ENCODE measurements at places on chromosomes 12 and 14. TPM values are rescaled to one million over a fixed set of nuclear protein-coding genes. Genes with fewer than 3 reads are reported as not detected.
A peak's percentile ranks its signal among the peaks of the same experiment; 100 is the strongest.

The RBMS2 gene
- 8.5 TPM for polyA plus RNA-seq

The MYH6 gene
- 0.13 TPM for polyA plus RNA-seq

The PTPRB gene
- 13.5 TPM for polyA plus RNA-seq

The CISTR gene
- polyA plus RNA-seq, result not detected

The BRMS1L gene
- polyA plus RNA-seq, result 9.0 TPM

The KCNJ8 gene
- 5.6 TPM for polyA plus RNA-seq

The CHURC1 gene
- polyA plus RNA-seq, result 41.0 TPM

The DIO3 gene
- polyA plus RNA-seq, result 0.17 TPM

DNA sequence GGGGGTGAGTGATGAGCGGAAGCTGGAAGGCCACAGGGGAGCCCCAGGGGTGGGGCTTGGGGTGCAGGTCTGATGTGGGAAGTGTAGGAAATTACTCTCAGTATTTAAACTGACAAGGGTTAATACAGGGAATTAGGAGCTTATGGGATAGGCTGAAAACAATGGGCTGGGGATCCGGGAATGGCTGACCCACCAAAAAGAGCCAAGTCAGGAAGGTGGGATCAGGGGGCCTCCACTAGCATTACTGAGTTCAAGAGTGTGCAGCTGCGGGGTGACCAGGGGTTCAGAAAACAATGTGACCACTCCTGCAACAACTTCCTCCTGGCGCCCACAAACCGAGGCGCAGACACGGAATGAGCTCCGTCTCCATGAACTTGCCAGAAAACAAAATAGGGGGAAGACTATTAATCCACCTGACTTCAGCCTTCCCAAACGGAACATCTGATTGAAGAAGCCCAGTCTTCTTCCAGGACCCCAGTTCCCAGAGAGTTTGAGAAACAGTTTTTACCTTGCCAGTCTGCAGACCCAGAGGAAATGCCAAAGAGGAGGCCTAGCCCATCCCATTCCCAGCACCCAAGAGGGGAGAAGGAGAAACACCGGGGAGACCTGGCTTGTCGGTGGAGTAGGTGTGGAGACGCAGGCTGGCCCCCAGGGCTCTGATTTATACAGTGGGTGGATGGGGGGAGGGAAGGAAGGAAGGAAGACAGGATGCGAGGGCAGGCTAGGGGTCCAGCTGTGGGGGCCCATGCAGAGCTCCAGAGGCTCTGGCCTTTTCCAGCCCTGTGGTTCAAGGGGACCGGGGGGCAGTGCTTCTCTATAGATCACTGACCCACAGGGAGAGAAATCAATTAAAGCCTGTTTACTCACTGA lies 16.5 kb upstream of the YY1 start:
- DNase-seq, result peak; percentile 54

- DNase-seq, result no peak
Observed at GRCh38 chr14:65142429-65142828, 40.1 kb upstream of the MAX start.

GRCh38 chr14:99808154-99808505 lies 14.9 kb downstream of the EML1 start:
- no peak for DNase-seq

GRCh38 chr12:16359512-16360491 lies 12.4 kb downstream of the MGST1 start:
- peak; percentile 36 for DNase-seq

DNA sequence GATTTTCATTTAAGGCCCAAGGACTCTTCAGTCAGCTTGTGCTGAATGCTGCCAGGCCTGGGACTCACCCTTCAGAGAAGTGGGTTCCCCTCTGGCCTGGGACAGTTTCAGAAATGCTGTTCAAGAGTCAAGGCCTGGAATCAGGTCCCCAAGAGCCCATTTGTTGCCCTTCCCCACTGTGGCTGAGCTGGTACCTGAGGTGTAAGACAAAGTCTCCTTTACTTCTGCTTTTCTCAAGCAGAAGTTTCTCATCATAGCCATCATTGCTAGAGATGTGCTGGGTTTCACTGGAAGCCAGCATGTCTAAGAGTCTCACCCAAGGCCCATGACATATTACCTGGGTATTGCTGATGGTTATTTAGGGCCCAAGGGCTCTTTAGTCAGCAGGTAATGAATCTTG lies 8.9 kb downstream of the FANCM start:
- DNase-seq, result no peak

- peak; percentile 36 for DNase-seq
Observed at GRCh38 chr12:47900131-47901062, 4.4 kb downstream of the VDR start.

- DNase-seq, result peak; percentile 87
Observed at GRCh38 chr12:219891-220352, 6.0 kb upstream of the SLC6A12 start.

DNA sequence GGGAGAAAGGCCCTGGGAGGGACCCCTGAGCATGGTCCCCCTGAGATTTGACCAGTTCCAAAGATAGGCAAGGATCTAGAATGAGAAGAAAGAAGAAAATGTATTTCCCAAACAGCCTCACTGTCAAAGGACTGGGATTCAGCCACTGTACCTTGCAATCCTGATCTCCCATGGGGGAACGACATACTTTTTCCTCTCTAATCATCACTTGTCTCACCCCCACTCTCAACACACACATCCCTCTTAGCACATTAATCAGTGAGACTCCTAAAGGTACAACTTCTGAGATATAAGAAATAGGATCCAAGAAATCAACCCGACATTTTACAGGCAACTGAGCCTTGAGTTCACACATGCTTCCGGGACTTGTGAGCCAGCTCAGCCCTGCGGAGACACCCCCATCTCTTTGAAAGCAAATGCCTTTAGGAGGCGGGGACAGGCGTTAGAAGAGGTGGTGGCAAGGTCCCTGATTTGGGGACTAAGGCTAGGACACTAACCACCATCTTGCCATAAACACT lies 1.4 kb downstream of the MAP3K9 start:
- DNase-seq, result peak; percentile 51

- no peak for DNase-seq
Observed at GRCh38 chr12:27844366-27845090, 64.5 kb upstream of the MANSC4 start.

DNA sequence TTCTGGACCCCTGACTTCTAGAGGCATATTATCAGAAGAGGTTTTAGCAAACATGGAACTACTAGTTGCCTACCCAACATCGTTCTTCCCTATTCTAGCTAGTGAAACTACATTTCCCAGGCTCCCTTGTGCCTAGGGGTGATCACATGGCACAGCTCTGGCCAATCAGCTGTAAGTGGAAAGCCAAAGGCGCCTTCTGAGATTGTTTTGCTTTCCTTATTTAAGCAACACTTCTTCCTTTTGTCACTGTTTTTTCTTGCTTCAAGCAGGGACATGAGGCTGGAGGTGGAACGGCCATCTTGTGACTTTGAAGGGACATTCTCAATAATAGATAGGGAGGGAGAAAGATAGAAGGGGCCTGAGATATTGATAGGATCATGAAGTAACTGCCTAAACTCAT lies 136.7 kb downstream of the ZNF664 start:
- no peak for DNase-seq

DNA sequence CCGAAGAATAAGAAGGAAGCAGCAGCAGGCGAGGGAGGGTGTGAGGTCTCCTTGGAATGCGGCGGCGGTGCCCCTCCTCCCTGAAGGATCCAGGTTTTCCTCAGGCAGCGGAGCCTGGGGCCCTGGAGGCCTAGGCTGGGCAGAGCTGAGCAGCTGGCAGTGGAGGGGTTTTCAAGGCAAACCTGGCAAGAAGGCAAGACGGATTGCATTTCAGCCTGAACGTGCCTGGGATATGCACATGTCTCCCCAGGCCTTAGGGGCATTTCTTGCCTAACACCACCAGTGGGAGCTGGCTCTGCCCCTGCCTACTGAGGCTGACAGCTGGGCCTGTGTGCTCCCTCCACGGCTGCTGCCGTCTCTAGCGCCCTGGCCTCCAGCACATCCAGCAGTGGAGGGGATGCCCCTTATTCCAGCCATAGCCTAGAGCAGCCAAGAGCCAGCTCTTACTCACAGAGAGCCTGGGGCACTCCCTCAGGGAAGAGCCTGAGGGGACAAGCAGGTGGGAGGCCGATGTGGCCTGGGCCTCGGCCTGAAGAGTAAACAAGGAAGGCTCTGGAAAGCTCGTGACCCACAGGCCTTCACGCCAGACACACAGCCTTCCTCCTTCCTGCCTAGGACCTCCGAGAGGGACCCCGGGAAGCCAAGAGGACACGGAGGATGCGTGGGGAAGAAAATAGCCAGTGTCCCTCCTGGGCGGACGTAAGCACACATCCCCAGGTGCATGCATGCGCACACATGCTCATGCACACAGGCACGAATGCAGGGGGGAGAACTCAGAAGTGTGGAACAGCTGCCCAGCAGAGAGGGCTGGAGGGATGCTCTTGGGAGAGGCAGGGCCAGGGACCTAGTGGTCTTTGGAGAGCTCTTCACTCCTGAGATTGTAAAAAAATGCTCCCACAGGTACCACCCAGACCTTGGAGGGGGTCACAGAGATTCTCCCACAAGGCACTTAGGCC lies 23.0 kb upstream of the EIF2B2 start:
- peak; percentile 44 for DNase-seq
